ENCODE measurements at places on chromosomes 2 and 18.

DNA sequence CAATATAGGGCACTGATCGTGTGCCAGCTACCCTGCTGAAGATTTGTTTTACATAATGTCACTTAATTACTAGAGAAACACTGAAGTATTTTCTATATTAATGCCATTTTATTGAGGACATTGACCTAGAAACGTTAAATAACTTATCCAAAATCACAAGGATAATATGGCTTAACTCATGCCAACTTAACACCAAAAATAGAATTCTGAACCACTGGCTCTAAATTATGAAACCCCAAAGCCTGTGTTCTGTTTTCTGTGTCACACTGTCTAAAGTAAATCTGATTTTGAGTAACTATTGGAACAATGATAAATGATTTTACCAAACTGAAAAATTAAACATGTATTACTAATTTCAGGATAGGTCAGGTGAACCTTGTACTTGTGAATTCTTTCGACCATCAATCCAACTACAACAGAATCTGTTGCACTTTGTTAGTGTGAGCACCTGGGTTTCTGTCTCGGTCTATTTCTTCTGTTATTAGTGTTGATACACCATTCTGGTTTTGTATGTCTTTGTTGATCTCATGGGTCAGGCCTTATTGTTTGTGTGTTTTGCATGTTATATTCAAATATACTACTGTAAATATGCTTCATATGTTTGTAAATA is 48.2 kb upstream of the CCDC141 start:
- DNase-seq: no peak

DNA sequence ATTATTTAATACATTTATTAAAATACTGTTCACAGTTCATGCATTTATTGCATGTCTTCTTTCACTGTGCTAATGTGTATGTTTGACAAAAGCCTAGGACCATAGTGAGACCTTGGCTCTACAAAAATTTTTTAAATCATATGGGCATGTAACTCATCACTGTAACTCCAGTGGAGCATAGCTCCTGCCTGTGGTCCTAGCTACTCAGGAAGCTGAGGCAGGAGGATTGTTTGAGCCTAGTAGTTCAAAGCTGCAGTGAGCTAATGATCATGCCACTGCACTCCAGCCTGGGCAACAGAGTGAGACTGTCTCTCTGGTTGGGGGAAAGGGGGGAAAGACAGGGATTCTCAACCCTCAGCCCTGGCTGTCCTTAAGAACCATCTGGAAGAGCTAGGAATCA is 137.8 kb downstream of the PRKCE start:
- DNase-seq: no peak

- no peak for DNase-seq
Measured at GRCh38 chr2:16318474-16319195, 347.0 kb downstream of the CYRIA start.

DNA sequence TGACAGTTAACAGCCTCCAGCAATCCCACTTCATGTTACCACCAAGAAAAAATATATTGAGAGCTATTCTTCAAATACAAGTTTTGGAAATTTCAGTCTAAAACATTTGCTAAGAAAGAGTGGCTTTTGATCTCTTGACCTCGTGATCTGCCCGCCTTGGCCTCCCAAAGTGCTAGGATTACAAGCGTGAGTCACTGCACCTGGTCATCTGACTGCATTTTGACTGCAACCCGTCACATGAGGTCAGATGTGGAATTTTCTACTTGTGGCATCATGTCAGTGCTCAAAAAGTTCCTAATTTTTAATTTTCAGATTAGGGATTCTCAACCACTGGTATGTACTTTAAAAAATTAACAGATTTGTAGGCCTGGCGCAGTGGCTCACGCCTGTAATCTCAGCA is 9.1 kb upstream of the CLK1 start:
- no peak for DNase-seq

DNA sequence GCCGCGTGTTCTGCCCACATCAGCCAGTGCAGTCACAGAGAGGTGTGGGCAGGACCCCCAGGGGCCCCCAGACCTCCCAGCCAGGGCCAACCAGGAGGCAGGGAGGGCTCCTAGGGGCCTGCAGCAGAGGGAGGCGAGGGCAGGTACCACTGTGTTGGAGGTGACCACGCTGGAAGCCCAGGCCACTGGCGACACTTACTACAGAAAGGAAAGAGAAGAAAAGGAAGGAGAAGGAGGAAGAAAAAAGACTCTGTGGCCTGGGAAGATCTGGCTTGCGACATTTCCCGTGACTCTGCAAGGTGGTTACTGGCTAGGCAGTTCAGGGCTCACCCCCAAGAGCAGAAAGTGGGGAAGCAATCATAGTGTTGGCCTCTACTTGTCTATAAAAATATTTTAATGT is 98.1 kb upstream of the BCL2L11 start:
- no peak for DNase-seq

DNA sequence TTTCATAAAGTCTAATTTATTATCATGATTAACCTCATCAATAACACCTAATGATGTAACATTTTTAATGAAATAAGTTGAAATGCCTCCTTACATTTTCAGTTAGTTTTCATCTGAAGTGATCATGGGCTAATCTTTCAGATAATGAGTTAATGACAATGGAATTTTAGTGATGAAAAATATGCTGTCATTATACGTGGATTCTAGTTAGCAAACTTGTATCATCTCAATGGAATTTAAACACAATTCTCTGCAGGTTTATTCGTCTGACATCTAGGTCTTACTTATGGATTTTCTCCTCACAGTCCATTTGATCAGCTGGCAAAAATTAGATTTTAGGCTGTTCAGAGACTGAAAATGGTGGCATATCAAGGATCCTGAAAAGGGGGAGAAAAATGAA is 885.0 kb downstream of the SLC4A3 start:
- no peak for DNase-seq

- DNase-seq: no peak
Measured at GRCh38 chr2:124026503-124026902, 1.4 kb downstream of the CNTNAP5 start.

- DNase-seq: no peak
Measured at GRCh38 chr2:42060028-42060427, 12.2 kb downstream of the PKDCC start.

- DNase-seq: no peak
Measured at GRCh38 chr2:92073036-92073814, 2798.0 kb upstream of the TEKT4 start.

DNA sequence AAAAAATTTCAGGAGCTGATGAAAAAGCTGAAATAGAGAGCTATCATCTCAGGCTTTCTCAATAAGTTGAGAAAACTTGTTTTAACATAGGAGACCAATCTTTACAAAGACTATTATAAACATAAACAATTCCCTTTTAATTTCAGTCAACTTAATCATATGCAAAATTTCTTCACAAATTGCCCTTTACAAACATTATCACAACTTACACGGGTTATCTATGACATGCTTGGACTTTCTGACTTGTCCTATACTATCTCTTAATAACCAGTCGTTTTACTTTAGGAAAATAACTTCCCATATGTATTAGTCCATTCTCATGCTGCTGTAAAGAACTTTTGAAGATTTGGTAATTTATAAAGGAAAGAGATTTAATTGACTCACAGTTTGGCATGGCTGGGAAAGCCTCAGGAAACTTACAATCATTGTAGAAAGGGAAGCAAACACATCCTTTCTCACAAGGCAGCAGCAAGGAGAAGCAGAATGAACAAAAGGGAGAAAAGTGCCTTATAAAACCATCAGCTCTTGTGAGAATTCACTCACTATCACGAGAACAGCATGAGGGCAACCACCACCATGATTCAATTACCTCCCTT is 1583.7 kb upstream of the CELF4 start:
- DNase-seq: no peak

- DNase-seq: no peak
Measured at GRCh38 chr2:216340280-216340631, 32.0 kb downstream of the MARCHF4 start.

DNA sequence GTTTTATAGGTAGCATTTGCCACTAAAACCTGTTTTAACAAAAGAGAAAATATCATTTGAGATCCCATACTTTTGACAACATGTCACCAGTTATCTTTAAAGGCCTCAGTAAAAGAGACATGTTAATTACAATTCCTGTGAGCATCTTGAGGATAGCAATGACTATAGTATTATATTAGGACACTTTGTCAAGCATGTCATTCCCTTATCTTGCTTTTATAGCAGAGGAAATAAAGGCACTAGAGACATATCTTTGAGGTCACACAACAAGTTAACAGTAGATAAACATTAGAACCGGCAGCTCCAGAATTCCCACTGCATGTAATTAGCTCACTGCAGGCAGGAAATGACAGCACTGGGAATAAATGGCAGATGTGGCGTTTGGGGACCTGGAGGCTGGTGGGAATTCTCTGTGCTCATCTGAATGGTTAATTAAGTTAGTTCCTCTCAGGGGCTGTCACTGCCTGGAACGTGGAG is 25.9 kb downstream of the LYPD6B start:
- DNase-seq: no peak

DNA sequence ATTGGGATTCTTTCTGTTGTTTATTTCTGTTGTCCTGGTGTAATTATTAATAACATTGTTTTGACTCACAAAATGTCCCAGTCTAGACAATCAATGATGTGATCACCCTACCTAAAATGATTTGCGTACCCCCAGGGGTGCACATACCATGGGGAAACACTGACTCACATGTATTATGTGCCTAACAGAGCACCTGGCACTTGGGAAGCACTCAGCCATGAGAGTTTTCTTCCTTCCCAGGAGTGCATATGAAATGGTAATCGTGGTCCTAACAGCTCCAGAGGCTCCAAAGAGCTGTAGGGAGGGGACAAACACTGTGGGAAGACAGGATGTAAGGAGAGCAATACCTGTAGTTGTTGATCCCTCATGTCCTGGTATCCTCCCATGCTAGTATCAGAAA is 187.8 kb upstream of the ERBB4 start:
- no peak for DNase-seq

DNA sequence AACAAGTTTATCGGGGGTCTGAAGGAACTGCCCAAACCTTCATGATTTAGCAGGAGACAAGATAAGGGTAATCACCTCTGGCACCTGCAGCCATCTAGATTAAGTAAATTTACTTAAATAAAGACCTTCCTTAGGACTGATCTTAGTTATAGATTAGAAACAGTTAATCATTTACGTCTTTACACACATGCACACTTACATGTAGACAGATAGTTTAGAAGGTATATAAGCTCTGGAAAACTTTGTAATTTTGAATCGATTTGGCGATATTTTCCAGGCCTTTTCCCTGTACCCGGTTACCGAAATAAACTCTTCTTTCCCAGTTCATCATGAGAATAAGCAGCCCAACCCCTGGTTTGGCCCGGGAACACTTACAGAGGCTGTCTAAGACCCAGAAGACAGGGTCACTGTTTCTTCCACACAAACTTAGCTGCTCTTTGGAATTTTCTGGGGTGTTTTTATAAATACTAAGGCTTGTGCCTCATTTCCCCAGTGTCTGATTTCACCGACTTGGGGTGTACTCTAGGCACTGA is 560 bp upstream of the SKA1 start:
- DNase-seq: no peak

- no peak for DNase-seq
Measured at GRCh38 chr2:152694161-152694661, 23.1 kb downstream of the PRPF40A start.

GRCh38 chr18:32276906-32277305 is 87.1 kb downstream of the MEP1B start:
- DNase-seq: no peak

- DNase-seq: no peak
Measured at GRCh38 chr2:29613067-29613466, 308.3 kb downstream of the ALK start.

GRCh38 chr2:99481941-99482340 is 7.9 kb downstream of the REV1 start:
- no peak for DNase-seq

DNA sequence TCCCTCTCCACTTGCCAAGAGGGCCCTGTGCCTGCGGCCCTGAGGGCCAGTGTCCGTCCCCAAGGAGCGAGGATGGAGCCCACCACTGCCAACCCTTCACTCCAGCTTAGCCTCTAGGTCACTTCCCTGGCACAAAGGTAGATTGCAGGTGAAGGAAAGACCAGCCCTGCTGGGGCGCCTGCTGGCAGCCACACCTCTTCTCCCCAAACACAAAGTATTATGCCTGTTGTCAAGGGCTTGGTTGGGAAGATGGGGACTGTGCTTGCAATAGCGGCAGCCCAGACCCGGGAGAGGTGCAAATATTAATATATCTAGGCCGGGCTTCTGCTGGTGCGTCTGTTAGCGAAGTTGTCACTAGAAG is 7.7 kb downstream of the KCNF1 start:
- no peak for DNase-seq

GRCh38 chr18:58970943-58971790 is 106.5 kb downstream of the ZNF532 start:
- DNase-seq: no peak

GRCh38 chr2:238568455-238569440 is 142.0 kb downstream of the ASB1 start:
- no peak for DNase-seq

DNA sequence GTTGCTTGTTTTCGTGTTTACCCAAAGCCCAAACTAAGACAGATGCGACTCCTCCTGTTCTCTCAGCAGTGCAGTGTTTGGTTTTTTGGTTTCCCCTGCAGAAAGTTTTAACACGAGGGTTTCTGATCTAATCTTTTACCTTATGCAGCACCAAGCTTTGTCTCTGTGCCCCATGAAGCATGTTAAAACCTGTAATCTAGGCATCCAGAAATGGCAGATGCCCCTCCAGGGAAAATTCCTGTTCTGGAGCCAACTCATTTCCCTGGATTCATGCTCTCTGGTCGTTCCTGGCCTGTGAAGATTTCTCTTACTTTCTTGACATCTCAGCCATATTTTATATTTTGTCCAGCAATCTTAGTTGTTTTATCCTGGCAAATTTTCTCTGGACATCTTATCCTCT is 91.5 kb downstream of the LTBP1 start:
- DNase-seq: no peak

DNA sequence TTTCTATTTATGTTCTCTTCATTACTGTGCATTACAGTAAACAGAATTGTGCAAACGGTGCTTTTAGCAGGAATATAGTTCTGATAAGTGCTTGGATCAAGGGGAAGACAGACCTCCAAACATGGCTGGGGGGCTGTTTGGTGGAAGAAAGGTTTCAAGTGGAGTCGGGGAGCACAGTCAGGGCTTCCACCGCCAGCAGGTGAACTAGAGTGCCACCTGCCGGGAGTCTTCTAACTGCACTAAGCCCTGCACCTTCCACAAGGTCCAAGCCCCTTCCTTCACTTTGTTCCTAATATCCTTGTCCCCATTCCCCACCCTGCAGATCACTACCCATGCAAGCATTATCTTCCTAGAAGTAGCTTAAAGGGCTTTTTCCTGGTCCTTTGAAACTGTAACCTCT is 11.1 kb downstream of the ONECUT2 start:
- DNase-seq: no peak

- DNase-seq: no peak
Measured at GRCh38 chr2:241904791-241905710, 35.5 kb downstream of the RTP5 start.

DNA sequence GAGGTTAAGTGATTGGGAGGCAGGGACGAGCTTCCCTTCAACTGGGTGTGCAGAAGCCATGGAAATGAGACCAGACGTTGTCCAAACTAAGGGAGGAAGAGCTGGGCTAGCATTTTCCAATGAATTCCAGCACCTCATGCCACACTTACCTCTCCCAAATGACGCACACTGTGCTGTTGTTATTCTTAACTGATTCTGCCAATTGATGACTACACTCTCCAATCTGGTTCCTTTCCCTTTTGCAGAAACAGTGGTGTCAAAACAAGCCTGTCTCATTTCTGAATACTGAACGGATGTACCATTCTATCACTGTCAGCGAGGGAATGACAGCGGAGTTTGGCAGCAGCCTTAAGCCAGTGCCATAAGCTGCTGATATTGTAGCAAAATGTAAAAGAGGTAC is 380.5 kb upstream of the HNRNPA3 start:
- no peak for DNase-seq
